ENCODE measurements at places on chromosomes 4 and X. TPM values are rescaled to one million over a fixed set of nuclear protein-coding genes. Genes with fewer than 3 reads are reported as not detected.

Gene THOC2
- 52.1 TPM for total RNA-seq

Gene TMSB15A
- 6.2 TPM for total RNA-seq

Gene DCAF8L2
- total RNA-seq = not detected

Gene CFP
- total RNA-seq = not detected

Gene KIF4A
- total RNA-seq = 3.4 TPM

Gene SLC2A9
- total RNA-seq = 3.6 TPM

Gene SLC6A8
- 36.0 TPM for total RNA-seq

Gene CYSLTR1
- total RNA-seq = not detected

Gene GPRASP3
- total RNA-seq = 9.5 TPM

Gene KDR
- total RNA-seq = 1.3 TPM

Gene BEX2
- 74.2 TPM for total RNA-seq

Gene CFI
- total RNA-seq = 4.2 TPM

Gene PPP4R3C
- total RNA-seq = not detected

Gene WDR19
- total RNA-seq = 24.8 TPM

Gene CLDN22
- not detected for total RNA-seq

Gene NKX6-1
- total RNA-seq = 0.89 TPM

Gene CHRNA9
- total RNA-seq = 0.07 TPM

Gene MAP3K15
- 2.2 TPM for total RNA-seq

Gene CTAG1A
- total RNA-seq = not detected

Gene FGF5
- total RNA-seq = 4.4 TPM

Gene FAM9C
- not detected for total RNA-seq

Gene XIAP
- total RNA-seq = 31.3 TPM

Gene ARMCX1
- total RNA-seq = 18.3 TPM

Gene SSR4
- 300 TPM for total RNA-seq

Gene CHST7
- total RNA-seq = 5.2 TPM

Gene GABRE
- 0.21 TPM for total RNA-seq

Gene GCNA
- 4.1 TPM for total RNA-seq

Gene ZNF157
- 0.63 TPM for total RNA-seq

Gene FREM3
- not detected for total RNA-seq

Gene EPHA5
- 0.07 TPM for total RNA-seq

Gene F11
- total RNA-seq = not detected

Gene RNF113A
- total RNA-seq = 22.0 TPM

Gene FAM236C
- total RNA-seq = not detected

Gene MAEA
- total RNA-seq = 79.1 TPM

Gene IBSP
- total RNA-seq = not detected

Gene STAP1
- not detected for total RNA-seq
